ENCODE measurements at places on chromosomes 7 and 10. TPM values are rescaled to one million over a fixed set of nuclear protein-coding genes. Genes with fewer than 3 reads are reported as not detected.

DNA sequence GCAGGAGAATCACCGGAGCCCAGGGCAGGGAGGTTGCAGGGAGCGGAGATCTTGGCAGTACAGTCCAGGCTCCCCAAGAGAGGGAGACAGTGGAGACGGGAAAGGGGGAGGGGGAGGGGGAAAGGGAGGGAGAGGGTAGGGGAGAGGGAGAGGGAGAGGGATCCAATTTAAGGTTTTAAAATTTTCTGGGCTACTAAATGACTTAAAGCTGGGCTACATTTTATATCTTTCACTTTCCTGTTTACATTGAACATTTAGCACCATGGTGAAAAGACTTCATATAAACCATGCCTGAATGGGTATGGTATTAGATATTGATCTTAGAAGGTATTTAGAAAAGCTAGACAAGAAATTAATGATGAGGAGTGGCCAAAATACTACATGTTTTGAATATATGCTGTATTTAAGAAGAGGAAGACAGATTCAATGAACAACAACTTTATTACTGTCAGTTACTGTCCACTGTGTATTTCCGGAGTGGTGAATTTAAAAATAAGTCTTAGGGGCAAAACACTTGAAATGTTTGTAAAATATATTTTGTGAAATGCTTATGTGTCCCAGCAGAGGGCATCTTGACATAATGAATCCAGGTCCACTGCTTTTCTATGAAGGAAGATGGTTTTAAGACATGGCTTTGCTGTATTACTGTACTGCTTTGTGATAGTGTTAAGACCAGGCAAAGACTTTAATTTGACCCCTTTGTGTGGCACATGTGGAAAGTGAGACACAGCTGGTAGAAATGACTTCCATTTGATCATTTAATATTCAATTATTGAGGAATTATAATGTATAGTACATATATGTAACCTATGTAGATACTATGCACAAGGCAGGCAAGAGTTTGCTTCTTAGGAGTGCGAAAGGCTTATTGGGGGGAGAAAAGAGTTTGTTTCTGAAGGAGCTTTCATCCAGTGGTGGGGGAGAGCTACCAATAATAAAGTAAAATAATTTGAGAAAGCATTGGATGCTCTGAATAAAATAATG, 52.8 kb downstream of the NRF1 start:
- H3K4me1 ChIP-seq, result peaks cover 2% of the 10 kb centered on the region
- no peak overlapping the region for H3K27ac ChIP-seq

ACSM6 gene
- total RNA-seq, result not detected

GRCh38 chr10:62147425-62147824, 121.2 kb downstream of the RTKN2 start:
- no peak for DNase-seq
- H3K4me3 ChIP-seq, result no peak overlapping the region
- H3K27ac ChIP-seq, result no peak overlapping the region
- H3K27me3 ChIP-seq, result no peaks in the 10 kb centered on the region

DNA sequence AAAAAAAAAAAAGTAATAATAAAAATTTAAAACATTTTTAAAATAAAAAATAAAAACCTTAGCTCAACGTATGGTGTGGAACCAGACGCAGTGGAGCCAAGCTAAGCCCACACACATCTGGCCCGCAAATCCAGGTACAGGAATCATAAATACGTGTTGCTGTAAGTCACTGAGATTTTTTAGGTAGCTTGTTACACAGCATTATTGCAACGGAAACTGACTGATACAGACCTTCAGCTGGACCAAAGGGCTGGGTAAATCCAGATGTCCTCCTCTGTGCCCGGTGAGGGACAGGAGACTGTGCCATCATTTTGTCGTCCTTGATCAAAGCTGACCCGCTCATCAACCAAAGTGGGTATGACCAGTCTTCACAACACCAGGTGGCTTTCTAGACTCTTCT, 104.9 kb downstream of the TMEM130 start:
- no peaks in the 10 kb centered on the region for H3K4me1 ChIP-seq
- no peak overlapping the region for H3K27ac ChIP-seq
- no peaks in the 10 kb centered on the region for H3K36me3 ChIP-seq
- no peak overlapping the region for H3K4me3 ChIP-seq

DNA sequence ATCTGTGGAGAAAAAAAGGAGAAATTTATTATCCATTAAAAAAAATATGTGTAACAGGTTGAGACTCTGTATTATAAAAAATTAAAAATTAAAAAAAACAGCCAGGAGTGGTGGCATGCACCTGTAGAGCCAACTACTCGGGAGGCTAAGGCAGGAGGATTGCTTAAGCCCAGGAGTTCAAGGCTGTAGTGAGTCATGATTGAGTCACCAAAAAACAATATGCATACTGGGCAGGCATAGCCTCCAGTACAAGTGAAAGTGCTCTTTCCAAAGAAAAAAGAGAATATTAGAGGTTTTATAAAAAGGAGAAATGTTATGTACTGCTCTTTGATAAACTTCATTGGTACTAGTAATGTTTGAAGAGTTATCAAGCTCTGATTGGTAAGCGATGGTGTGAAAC, 647.1 kb upstream of the ZWINT start:
- H3K4me1 ChIP-seq, result no peaks in the 10 kb centered on the region
- H3K36me3 ChIP-seq, result no peaks in the 10 kb centered on the region
- no peaks in the 10 kb centered on the region for H3K27me3 ChIP-seq

GRCh38 chr10:92291921-92292845, 1.2 kb downstream of the MARCHF5 start:
- H3K4me1 ChIP-seq, result peaks cover 21% of the 10 kb centered on the region
- peaks cover 8% of the 10 kb centered on the region for H3K36me3 ChIP-seq
- peak overlapping the region; percentile 98 for H3K4me3 ChIP-seq
- DNase-seq, result peak; percentile 58

DNA sequence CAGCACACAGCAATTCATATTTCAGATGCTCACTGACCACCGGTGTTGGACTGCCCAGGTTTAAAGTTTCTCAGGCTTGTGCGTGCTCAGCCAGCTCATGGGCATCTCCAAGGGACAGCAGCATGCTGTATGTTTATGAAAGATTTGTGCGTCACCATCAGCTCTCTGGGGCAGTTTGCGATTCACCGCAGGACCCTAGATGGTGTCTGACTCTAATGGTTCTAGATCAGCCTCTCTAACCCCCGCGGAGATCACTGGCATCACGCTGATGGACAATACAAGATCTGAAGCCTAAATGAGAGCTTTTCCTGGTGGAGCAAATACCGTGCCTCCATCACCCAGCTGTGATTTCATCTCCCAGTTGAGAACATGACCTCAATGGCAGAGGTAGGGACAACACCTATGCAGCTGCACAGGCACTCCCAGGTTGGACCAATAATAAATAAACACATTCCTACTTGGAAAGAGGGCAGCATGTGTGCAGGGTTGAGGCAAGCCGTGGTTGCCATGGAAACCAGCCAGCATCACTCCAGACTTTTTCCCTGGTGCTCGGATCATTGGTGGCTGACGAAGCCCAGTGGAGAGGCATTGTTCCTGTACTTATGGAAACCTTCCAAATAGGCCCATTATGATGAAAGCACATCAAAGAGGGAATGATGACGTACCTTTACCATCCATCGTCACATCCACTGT, 253.6 kb downstream of the KCNMA1 start:
- no peak overlapping the region for H3K4me3 ChIP-seq
- H3K36me3 ChIP-seq, result no peaks in the 10 kb centered on the region
- no peak overlapping the region for H3K27ac ChIP-seq
- DNase-seq, result no peak

JCAD gene
- 0.03 TPM for total RNA-seq

- H3K4me3 ChIP-seq, result peak overlapping the region; percentile 16
- H3K27ac ChIP-seq, result no peak overlapping the region
- H3K27me3 ChIP-seq, result peaks cover 89% of the 10 kb centered on the region
- H3K4me1 ChIP-seq, result peaks cover 18% of the 10 kb centered on the region
Observed at GRCh38 chr7:27191833-27192545, 7.0 kb upstream of the HOXA11 start.

TCAF1 gene
- 19.6 TPM for total RNA-seq

FEZF1 gene
- total RNA-seq, result not detected

DNA sequence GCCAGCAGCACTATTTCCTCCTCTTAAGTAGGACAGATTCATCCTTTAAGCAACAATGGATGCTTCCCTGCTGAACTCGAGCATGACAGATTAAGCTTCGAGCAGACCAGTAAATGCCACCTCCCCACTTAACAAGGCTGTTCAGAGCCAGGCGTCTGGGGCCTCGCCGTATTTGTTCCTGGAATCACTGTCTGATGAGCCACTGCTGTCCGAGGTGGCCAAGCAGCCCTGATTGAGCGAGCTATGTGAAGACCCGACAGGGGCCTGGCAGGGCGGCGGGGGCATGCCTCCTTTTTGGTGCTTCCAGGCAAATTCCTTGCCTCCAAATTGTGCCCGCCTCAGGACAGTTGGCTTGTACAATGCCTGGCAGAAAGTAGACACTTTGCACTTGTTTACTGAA, 862.6 kb downstream of the NRG3 start:
- no peaks in the 10 kb centered on the region for H3K4me1 ChIP-seq
- H3K27ac ChIP-seq, result no peak overlapping the region
- H3K27me3 ChIP-seq, result no peaks in the 10 kb centered on the region
- no peaks in the 10 kb centered on the region for H3K36me3 ChIP-seq
- DNase-seq, result no peak

- H3K4me1 ChIP-seq, result peaks cover 10% of the 10 kb centered on the region
- H3K27me3 ChIP-seq, result no peaks in the 10 kb centered on the region
- no peak overlapping the region for H3K27ac ChIP-seq
- H3K36me3 ChIP-seq, result peaks cover 1% of the 10 kb centered on the region
Observed at GRCh38 chr7:121433775-121434174, 37.7 kb upstream of the FAM3C start.

DNA sequence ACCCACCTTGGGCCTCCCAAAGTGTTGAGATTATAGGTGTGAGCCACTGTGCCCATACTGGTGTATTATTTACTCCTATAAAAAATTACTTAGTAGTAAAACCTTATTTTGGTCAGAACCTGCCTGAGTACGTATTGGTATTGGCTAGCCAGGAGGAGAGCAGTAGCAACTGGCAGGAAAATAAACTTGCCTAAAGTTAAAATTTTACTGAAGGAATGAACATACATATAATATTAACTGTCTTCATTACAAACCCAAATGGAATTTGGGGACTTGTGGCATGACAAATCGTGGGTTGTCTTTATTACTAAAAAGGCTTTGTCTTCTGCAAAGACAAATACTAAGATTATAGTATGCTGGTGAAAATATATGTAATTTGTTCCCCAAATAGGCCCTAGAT, 8.4 kb downstream of the RAB18 start:
- no peak overlapping the region for H3K4me3 ChIP-seq
- H3K27me3 ChIP-seq, result no peaks in the 10 kb centered on the region
- no peak for DNase-seq
- peaks cover 41% of the 10 kb centered on the region for H3K36me3 ChIP-seq

DNA sequence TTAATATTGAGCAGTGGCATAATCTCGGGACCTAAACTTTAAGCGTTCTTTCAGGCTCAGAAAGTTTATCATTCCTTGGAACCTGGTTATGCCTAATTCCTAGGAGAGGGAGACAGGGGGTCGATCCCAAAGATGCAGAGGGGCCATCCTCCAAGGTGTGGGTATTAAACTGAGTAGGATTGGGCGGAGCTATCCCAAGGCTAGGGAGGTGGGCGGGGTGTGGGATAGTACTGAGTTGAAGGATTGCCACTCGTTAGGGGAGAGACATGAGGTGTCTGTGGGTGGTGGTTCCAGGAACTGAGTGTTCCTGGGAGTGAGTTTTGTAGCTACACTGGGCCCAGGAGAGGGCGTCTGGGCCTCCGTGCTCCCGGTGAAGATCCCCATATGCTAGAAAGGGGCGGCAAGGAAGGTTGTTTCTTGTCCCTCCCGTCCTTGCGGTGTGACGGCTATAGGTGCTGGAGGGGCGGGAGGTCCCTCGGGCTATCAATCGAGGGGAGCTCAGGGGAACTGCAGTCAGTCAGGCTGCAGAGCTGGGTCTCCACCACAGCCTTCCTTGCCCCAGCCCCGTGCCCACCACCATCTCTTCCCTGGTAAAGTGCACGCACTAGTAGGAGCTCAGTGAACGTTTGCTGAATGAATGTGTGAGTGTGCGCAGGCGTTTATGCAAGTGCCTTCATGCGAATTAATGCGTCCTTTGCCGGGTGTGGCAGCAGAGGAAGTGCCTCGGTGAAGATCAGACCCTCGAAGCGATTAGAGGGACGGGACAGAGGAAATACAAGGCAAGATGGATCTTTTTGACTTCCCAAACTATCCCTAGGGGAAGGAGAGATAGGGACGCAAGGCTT, 3.0 kb upstream of the HMX2 start:
- H3K27ac ChIP-seq, result no peak overlapping the region
- peaks cover 2% of the 10 kb centered on the region for H3K36me3 ChIP-seq
- H3K4me1 ChIP-seq, result peaks cover 36% of the 10 kb centered on the region
- H3K27me3 ChIP-seq, result peaks cover 82% of the 10 kb centered on the region
- peak; percentile 44 for DNase-seq
- H3K4me3 ChIP-seq, result peak overlapping the region; percentile 47

NYAP1 gene
- 0.42 TPM for total RNA-seq

GRCh38 chr10:43843321-43844101, 194.8 kb upstream of the ZNF32 start:
- no peak overlapping the region for H3K27ac ChIP-seq
- no peak overlapping the region for H3K4me3 ChIP-seq
- DNase-seq, result no peak

FFAR4 gene
- not detected for total RNA-seq

GRCh38 chr10:34815185-34816084, at the start of gene PARD3:
Gene PARD3 (minus strand): TSS chr10:34815296. CDS start chr10:34814995, 301 bp downstream.
- peaks cover 54% of the 10 kb centered on the region for H3K27me3 ChIP-seq
- H3K4me1 ChIP-seq, result peaks cover 5% of the 10 kb centered on the region
- DNase-seq, result peak; percentile 41
- no peaks in the 10 kb centered on the region for H3K36me3 ChIP-seq
- peak within 1 kb of the TSS; percentile 71 for H3K4me3 ChIP-seq
- no peak within 1 kb of the TSS for H3K27ac ChIP-seq

DLX5 gene
- not detected for total RNA-seq

DNA sequence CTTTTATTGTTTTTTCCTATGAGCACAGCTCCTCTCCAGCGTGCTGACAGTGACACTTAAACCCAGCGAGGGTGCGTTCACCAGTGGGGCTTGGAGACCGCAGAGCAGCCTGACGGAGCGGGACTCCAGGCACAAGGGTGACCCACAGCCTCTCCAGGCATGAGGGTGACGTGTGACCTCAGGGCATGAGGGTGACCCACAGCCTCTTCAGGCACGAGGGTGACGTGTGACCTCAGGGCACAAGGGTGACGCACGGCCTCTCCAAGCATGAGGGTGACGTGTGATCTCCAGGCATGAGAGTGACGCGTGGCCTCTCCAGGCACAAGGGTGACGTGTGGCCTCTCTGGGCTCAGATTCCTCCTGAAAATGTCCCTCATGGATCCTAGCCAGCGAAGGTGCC, 164.3 kb upstream of the TCERG1L start:
- H3K4me3 ChIP-seq, result no peak overlapping the region
- H3K27ac ChIP-seq, result no peak overlapping the region
- no peak for DNase-seq
- H3K27me3 ChIP-seq, result no peaks in the 10 kb centered on the region
- no peaks in the 10 kb centered on the region for H3K4me1 ChIP-seq

CCL24 gene
- not detected for total RNA-seq

DNA sequence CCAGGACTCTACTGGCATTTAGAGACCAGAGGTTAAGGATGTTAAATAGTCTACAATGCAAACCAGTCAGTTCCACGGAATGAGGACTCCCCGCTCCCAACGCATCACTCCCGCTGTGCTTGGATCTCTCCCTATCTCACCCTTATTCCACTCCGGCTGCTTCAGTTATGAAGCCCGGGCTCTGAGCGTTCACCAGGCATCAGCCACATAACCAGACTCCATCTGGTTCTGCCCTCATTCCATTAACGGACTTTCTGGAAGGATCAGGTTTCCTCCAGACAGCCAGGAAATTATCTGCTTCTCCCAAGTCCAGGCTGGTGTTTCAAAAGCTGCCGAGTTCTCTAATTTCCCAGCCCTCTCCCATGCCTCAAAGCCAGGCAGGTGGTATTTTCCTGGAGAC, 499.3 kb downstream of the GLRX3 start:
- no peak overlapping the region for H3K4me3 ChIP-seq
- H3K36me3 ChIP-seq, result no peaks in the 10 kb centered on the region
- peaks cover 6% of the 10 kb centered on the region for H3K27me3 ChIP-seq
- H3K27ac ChIP-seq, result no peak overlapping the region

PHYH gene
- 16.0 TPM for total RNA-seq

Measured in activated naive CD8-positive, alpha-beta T cell treated with anti-CD3 and anti-CD28 coated beads, Interleukin-2, amount 10 ng/mL, durations not matched to agents 7 days and 5 days (primary cell).